ENCODE measurements at places on chromosomes 7 and 10.

DNA sequence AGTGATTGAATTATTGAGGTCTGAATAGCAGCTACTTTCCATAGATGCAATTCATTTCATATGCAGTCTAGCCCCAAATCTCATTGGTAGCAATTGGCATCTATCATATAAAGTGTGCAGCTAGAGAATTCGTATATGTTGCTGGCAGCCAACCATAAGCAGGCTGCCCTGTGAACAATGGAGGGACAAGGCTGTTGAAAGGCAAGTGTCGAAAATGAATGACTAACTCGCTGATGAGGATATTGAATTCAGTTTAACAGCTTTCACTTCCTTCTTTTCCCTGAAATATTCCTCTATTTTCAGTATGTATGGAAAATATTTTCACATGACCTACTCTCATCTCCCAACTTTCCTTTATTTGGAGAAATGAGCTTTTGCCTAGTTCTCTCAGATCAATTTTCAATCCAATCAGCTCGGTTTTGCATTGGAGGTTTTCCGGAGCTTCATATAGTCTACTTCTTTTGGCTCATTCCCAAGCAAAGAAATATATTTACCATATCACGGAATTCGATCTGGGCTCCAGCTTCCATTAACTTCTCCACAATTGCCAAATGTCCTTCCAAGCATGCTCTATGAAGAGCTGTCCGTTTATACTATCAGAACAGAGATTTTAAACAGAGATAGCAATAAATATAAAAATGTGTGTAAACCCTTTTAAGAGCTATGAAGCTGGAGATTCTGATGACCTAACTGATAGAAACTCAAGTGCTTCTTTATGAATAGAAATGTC is 3.5 kb downstream of the ANKRD1 start:
- no peak for DNase-seq

DNA sequence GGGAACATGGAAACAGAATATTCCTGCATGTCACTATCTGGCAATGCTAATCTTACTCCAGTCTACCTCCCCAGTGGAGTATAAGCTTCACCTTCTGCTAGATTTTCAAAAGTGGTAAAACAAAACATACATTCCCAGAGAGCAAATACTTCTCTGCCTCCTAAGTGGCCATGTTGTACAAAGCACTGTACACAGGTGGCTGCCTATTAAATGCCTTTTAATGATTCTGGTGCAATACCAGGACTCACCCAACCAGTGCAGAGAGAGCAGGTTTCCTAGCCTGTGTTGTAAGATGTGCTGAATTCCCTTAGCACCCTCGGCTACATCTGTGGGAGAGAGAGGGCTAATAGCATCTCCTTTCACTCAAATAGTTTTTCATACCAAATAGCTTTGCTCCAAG is 684.3 kb upstream of the NRP1 start:
- DNase-seq, result no peak

DNA sequence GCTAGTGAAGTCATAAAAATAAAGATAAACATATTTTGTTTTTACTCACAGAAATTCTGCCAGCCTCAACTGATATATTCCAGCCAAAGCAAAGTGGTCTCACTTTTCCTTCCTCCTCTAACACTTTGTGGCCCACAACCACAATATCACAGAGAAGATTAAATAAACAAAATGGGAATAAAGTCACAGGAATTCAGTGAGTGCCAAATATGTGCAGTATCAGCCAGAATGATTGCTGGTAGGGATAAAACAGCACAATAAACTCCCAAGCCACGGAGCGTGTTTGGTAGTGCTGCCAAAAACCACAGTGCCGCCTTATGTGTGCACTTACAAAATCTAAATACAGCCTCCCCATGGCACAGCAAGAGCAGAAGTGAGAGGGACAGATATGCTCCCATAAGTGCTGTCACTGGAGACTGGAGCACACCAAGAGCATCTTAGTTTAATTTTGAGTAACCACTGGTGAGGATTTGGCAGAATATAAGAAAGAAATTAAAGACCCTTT is 155.8 kb downstream of the POM121L12 start:
- no peak for DNase-seq

DNA sequence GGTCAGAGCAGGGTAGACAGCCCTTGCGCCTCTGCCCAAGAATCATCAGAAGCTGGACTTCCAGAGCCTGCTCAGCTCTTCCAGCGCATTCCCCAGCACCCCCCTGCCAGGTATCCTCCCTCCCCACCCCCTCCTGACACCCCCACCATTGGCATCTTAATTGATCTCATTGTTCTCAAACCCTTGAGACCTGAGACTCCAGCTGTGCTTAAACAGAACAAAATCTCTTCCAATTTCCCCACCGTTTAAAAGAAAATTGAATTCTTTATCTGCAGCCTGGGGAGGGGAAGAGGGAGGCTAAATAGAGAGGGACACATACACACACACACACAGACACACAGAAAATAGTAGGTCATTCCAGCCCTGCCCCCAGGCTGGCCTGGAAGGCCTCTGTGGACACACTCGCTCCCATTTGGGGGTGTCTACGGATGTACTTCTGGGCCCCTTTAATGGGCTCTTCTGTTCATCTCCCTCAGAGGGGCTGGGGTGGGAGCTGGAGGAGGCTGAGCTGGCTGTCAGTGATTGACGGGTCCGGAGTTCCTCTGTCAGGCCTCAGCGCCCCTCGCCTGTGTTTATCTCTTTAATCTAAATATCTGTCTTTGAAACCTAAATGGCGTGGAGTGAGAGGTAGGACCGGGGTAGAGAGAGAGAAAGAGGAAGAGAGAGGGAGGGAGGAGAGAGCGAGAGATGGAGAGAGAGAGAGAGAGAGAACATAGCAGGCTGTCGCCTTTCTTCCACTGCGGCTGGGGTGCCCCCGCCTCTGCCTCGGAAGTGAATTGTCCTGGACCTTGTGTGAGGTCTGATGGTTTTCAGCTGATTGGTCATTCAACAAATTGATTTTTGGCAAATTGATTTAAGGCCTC is 61.7 kb downstream of the C10orf105 start:
- DNase-seq, result no peak

- no peak for DNase-seq
Measured at GRCh38 chr7:64320547-64321513, 7.1 kb downstream of the ZNF736 start.

GRCh38 chr10:60989400-60989876 is 45.5 kb upstream of the RHOBTB1 start:
- no peak for DNase-seq

- DNase-seq, result no peak
Measured at GRCh38 chr7:3591944-3592343, 290.9 kb downstream of the SDK1 start.

DNA sequence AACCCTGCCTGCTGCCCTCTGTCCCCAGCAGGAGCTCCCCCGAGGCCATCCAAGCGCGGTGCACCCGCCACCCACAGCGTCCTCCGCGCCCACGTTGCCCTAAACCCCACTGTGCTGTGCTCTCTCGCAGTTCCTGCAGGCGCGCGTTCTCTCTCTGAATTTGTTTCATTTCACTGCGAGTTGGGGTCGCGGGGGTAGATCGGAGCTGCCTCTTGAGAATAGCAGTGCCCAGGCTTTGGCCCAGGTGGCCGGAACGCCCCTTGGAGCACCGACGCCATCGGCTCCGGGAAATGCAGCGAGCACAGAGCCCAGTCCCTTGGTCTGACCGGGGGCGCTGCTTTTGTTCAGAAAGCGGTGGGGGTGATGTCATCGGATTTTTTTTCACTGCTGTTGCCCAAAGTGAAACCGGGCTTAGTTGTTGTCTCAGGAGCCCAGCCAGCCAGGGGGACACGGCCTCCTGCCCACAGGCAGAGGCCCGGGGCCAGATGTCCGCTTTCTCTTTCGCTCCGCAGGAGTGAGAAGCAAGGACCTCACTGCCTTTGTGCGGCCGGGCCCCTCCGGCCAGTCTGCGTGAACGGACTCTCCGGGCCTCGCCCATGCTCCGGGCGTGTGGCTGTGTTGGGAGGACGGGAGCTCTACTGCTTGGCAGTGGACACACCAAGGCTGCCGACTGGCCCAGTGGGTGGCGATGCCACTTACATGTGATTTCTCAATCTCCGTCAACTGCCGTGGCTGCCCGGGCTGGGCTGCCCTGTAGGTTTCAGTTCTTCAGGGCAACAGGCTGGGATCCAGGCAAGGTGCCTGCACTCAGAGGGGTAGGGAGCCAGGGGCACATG is 43.1 kb downstream of the FOXK1 start:
- DNase-seq, result no peak

DNA sequence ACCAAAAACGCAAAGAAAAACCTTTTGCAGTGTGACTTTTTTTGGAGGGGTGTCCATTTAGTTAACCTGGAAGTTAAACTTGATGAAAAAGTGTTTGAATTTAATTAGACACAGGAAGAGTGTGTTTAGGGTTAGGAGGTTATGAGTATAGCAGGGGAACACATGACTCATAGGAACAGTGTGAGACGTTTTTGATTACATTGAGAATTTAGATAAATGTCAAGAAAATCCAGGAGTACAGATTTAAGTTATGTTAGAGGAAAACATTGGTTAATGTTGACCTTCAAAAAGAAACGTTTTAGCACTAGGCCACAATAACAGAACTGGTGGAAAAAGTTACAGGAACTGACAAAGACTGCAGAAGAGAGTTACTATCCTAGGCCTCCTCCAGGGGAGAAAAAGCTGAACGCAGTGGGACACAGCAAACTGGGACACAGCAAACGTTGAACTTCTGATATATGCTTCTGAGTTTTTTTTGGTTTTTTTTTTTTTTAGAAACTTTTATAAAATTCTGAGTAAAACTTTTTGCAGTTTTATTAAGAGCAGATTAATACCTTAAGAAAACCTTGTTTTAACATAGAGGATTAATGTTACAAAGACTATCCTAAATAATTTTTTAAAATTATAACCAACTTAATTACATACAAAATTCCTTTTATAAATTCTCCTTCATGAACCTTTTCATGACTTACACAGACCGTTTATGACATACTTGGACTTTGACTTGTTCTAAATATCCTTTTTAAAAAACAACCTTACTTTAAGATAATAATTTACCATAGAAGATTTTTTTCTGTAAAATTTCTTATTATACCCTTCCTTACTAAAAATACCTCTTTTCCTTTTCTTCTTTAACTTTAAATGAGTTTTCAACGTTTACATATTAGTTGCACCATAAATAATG is 22.2 kb downstream of the LANCL2 start:
- no peak for DNase-seq

DNA sequence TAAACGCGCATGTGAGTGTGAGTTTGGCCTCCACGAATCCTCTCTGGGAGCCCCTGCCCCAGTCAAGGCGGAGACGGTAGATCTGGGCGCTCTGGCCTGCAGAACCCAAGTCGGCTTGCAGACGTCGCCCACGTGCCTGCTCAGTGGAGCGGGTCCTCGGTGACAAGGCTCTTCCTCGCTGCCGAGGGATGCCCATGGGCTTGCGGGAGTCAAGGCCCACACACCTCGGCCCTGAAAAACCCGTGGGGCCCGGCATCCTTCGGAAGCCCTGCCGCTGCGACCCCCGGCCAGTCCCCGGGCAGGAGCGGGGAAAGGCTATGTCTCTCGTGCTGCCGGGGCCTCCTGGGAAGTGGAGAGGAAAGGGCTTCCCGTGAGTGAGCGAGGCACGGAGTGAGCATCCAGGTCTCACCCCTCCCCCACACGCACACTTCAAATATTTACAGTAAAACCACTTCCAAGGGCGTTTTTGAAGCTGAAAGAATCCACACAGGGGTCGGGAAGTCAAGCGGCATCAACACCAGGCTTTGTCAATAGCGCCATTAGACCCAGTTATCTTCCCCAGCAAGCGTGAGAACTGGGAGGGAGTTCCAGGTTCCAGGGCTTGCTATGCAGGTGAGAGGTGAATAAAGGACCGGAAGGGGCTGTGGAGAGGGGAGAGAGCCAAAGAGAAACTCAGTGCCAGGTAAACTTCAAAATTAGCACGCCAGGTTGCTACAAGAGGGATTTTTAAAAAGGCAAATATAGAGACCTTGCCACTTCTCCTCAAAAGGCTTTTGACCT is 1.1 kb upstream of the MNX1 start:
- DNase-seq, result no peak

GRCh38 chr7:1857487-1858421 is 187.7 kb downstream of the ELFN1 start:
- no peak for DNase-seq

- DNase-seq, result no peak
Measured at GRCh38 chr10:21160116-21160515, 263.0 kb upstream of the NEBL start.

DNA sequence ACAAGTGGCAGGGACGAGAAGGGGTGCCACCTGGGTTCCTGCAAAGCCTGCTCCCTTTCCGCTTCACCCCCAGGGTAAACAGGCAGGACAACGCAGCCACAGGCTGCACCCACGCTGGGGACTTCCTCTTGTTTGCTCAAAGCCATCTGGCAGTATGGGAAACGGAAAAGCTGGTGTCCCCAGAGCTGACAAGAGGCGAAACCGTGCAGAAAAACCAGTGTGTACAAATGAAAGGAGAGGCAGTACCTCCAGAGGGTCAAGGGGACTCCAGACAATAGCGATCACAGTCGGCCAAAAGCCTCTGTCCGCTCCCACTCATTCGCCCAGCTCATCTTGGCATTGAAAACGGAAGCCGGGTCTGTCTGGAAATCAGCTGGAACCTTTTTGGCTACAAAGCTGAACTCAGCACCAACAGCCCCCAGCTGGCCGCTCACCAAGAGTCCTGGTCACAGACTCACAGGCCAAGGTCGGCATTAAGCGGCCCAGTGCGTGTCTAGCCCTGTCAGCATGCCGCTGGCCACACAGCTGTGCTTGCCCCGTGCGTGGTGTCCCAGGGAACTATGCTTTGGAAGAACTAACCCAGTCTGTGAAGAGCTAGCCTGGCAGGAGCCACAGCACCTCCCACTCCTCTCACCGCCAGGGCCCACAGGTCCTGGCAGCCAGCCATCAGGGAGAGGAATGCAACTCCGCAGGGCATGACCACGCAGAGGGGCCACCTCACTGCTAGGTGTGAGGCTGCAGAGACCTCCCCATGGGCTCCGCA is 10.4 kb downstream of the TNS3 start:
- DNase-seq, result no peak

GRCh38 chr10:102712843-102713538 is 1.2 kb downstream of the ARL3 start:
- DNase-seq, result no peak

DNA sequence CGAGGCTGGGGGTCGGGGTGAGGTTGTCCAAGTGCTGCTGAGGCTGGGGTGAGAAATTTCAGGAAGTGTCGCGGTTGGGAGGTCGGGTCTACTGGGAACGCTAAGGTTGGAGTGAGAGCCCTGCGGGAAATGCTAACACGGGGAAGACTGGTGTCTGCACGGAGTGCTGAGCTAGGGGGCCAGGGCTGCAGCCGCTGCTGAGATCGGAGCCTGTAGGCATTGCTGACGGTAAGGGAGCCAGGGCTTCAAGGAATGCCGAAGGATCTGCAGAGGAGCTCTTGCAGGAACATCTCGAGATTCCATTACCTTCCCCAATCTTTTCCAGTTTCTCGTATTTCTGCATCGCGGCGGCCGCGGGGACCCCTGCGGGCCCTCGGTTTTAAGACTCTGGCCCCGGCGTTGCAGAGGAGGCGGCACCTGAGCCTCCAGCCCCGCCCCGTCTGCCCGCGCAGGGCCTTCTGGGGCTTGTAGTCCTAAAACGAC is at the start of gene CDK5:
Gene CDK5, minus strand, starts transcription at position 392 of the 483 bp plus-strand sequence. Its CDS starts 49 bp downstream, at position 343.
- DNase-seq, result no peak

DNA sequence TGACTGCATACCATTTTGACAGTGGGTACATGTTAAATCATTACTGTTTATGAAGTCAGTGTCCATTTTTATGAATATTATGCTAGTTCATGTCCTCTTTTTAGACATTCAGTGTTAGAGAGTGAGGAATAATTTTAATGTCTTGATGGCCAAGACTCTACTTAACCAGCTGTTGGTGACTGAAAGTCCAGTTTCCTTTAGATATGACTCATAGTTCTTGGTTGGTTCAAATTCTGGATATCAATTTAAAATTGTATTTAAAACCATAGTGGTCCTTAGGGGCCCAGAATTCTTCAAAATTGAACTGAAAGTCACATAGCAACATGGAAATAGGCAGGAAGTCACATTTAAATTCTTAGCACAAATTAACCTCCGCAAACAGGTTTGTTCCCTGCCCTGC is 196.5 kb upstream of the PRPS1L1 start:
- no peak for DNase-seq
